ENCODE measurements at places on chromosomes 3 and 15. TPM values are rescaled to one million over a fixed set of nuclear protein-coding genes. Genes with fewer than 3 reads are reported as not detected.

- no peak for DNase-seq
These were observed 15.3 kb upstream of the KLHL25 start for GRCh38 chr15:85810075-85810474.

CCR3 gene
- 0.29 TPM for total RNA-seq

DNA sequence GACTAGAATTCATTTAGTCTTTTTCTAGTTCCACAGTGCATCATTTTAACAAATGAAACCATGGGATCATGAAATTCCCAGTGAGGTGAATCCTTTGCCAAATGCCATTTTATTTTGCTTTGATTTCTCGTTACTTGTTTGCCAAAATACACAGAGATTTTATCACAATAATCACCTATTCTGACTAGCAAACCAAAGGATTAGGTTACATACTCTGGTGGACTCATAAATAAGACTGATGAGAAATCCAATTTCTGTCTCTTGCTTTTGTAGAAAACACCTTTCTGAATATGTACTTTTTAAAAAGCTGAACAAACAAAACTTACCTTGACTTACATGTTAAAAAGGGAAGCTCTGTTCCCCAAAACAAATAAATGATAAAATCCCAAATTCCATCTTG lies 12.2 kb downstream of the ERC2 start:
- no peak for DNase-seq

GRCh38 chr3:44444896-44445691 lies 32.4 kb downstream of the ZNF445 start:
- DNase-seq: no peak

ARL6IP5 gene
- 205 TPM for total RNA-seq

DNA sequence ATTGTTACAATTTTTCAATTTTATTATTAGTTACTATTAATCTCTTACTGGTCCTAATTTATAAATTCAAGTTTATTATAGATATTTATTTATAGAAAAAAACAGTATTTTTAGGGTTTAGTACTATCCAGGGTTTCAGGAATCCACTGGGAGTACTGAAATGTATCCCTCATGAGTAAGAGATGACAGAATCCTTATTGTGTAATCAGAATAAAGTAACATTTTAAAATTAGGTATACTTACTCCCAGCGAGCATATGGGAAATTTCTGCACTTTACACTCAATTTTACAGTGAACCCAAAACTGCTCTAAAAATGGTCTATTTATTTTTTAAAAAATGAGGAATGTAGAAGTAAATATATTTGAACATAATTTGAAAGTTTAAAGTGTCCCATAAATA lies 202.7 kb downstream of the CGGBP1 start:
- DNase-seq: no peak

DNA sequence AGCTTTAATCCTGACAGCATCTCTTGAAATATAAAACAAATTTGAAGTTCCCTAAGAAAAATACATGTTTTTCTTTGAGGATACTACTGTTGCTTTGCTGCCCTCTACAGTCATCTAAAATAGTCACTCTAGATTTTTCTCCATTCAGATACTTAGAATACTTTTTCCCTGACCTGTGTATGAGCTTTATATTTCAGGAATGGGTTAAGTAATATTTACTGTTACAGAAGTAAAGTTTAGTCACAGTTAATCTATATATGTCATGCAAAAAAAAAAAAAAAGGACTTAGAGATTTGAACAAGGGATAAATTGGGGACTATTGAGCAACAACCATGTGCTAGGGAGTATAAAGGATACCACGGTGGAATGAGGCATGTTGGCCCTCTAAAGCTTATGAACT lies 8.8 kb downstream of the NECTIN3 start:
- no peak for DNase-seq

- DNase-seq: no peak
These were observed 25.4 kb downstream of the CFAP100 start for GRCh38 chr3:126419886-126420786.

GRCh38 chr3:26591926-26592325 lies 30.6 kb upstream of the LRRC3B start:
- no peak for DNase-seq

CDHR4 gene
- 0.26 TPM for total RNA-seq

DNA sequence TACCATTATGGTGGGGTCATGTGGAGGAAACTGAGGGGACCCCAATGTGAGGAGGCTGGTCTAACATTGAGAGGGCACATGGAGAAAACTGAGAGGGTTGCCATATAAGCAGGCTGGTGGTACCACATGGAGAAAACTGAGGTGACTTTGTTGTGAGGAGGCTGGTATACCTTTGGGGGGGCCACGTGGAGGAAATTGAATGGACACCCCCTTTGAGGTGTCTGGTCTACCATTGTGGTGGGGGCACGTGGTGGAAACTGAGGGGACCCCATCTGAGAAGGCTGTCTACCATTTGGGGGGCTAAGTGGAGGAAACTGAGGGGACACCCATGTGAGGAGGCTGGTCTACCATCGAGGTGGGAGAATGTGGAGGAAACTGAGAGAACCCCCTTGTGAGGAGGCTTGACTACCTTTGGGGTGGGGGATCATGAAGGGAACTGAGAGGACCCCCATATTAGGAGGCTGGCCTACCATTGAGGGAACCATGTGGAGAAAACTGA lies 163.8 kb downstream of the FBLN2 start:
- DNase-seq: peak; percentile 6

DNA sequence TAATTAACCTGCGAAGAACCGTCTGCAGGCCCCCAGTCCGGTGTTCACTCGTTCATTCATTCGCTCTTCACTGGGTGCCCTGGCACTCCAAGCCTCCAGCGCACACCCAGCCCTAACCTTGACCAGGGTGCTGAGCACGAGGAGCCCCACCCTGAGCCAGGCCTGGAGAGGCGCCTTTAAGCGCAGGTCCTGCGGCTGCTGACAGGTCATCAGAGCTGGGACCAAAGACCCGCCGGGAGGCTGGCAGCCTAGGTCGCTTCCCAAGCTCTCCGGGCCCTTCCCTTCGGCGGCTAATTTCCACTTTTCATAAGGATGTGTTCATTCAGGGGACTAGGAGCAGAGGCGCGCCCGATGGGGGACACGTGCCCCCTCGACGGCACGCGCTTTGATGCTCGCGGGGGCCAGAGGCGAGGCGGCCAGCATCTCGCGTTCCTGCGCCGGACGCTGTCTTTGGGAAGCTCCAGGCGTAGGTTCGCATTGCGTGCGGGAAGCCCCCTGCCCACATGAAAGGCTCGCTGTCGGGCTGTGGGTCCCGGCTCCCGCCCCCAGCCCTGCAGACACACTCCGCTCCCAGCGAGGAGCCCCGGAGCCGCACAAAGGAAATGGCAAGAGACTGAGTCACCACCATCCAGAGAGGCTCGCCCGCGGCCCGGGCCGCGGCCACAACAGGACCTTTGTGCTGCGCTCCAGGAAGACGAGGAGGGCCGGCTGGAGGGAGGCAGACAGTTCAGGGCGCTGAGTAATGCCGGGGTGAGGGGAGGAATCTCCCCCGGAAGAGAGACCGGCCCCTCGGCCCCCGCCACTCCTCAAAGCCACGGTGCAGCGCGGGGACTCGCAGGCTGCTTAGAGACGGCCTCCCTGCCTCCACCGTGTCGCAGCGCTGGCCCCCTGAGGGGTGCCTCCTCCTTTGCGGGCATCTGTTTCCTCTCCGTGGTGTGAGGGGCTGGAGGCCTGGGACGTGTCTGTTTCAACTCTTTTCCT lies 266.4 kb upstream of the HES1 start:
- peak; percentile 79 for DNase-seq

DNA sequence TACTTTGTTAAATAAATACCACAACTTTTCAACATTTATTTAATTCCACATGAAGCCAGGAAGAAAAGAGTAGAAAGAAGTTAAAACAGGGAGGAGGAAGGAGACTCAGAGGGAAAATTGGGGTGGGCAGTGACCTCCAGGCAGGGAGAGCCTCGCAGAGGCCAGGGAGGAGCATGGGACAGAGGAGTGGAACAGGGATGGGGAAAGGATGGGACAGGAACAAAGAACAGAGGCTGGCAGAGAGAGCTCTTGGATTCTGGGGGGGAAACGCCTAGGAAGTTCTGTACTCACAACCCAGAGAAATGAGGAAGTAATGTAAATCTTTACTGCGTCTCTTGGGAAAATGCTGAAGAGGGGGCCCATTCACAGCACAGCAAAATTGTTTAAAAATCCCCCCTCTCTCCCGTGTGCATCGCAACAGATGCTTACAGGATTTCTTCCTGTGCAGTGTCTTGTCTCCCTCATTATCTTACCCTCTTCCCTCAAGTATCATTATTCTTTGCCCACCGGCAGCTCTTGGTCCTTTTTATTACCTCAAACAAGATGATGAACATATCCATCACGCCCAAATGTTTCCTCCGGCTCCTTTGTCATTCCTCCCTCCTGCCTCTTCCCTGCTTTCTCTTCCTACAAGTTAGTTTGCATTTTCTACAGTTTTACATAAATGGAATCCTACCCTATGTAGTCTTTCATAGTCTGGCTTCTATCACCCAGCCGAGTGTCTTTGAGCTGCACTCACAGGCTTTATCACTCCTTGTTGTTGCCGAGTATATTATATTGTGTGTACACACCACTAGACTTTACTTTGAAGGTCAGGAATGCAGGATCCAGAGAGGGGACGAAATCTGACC lies 65.5 kb downstream of the ARHGAP31 start:
- no peak for DNase-seq

ARHGAP31 gene
- total RNA-seq: 65.0 TPM

SLC6A6 gene
- total RNA-seq: 62.2 TPM

GUCA1C gene
- not detected for total RNA-seq

STRIT1 gene
- not detected for total RNA-seq

NCKIPSD gene
- total RNA-seq: 31.9 TPM

Data from aorta (tissue), 5 donors.